HEK293T (cell line): ENCODE measurements at places on chromosomes 3 and 15.
A peak's percentile ranks its signal among the peaks of the same experiment; 100 is the strongest.

DNA sequence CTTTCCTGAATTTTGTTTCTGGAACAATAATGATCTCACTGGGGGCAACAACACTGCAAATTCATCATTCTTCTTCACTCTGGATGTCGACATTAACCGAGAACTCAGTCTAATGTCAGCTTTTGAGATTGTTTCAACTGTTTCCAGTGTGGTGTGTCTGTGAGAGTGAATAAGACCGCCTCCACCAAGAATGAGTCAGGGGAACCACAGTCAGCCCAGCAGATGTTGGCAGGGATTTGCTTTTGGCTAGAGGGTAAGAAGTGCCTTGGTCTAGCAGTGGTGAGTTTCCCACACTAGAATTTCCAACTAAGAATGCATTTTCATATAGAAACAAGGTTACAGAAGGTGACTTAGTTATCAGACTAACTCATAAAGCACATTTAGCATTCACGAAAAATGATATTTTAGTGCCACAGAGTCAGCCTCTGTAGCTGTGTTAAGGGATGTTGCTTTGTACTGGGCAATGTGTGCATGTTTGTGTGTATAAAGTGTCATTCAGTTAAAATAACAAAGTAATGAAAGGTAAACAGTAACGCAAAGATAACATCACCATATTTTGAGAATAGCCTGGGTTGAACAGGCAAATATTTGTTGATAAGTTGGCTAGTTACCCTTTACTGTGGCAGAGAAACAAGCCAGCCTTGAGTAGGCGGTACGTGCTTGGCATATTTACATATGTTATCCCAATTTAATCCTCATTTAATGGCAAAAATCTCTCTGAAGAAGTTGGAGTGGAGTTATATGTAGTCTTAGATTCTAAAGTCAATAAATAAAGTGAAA lies 33.8 kb downstream of the DRD3 start:
- DNase-seq, result no peak

- no peak for DNase-seq
Observed at GRCh38 chr3:170699158-170700053, 113.5 kb upstream of the SLC7A14 start.

DNA sequence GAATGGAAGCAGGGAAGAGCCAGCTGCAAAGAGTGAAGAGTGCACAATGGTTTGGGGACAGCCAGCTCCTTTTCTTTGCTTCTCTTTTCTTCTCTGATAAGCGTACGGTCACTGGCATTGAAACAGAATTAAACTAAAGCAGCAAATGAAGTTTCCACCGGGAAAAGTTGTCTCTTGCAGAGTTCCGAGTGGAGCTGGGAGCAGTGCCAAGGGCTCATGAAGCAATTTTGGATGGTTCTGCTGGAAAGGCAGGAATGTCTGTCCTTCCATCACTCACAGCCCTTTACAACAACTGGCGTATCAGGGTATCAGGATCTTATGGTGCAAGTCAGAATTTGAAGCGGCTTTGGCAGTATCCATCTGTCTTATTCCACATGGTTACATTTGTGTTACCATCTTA lies 1042.9 kb downstream of the NTRK3 start:
- DNase-seq, result no peak

DNA sequence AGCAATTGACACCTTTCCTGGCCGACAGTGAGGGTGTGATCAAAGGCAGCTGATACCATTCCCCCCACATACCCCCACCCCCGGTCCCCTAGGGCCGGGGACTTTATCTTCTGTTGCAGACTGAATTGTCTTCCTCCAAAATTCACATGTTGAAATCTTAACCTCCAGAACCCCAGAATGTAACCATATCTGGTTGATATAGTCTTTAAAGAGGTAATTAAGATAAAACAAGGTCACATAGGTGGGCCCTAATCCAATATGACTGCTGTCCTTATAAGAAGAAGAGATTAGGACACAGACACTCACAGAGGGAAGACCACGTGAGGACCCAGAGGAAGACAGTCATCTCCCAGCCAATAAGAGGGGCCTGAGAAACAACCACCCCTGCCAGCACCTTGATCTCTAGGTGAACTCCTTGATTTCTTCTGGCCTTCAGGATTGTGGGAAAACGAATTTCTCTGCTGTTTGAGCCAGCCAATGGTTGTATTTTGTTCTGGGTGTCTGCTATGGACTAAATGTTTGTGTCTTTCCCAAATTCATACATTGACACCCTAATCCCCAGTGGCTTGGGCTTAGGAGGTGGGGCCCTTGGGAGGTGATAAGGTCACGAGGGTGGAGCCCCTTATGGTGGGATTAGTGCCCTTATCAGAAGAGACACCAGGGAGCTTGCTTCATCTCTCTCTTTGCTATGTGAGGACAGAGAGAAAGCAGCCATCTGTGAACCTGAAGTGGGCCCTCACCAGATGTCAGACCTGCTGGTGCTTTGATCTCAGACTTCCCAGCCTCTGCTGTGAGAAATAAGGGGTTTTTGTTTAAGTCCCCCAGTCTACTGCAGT lies 144.0 kb downstream of the CHSY1 start:
- no peak for DNase-seq

DNA sequence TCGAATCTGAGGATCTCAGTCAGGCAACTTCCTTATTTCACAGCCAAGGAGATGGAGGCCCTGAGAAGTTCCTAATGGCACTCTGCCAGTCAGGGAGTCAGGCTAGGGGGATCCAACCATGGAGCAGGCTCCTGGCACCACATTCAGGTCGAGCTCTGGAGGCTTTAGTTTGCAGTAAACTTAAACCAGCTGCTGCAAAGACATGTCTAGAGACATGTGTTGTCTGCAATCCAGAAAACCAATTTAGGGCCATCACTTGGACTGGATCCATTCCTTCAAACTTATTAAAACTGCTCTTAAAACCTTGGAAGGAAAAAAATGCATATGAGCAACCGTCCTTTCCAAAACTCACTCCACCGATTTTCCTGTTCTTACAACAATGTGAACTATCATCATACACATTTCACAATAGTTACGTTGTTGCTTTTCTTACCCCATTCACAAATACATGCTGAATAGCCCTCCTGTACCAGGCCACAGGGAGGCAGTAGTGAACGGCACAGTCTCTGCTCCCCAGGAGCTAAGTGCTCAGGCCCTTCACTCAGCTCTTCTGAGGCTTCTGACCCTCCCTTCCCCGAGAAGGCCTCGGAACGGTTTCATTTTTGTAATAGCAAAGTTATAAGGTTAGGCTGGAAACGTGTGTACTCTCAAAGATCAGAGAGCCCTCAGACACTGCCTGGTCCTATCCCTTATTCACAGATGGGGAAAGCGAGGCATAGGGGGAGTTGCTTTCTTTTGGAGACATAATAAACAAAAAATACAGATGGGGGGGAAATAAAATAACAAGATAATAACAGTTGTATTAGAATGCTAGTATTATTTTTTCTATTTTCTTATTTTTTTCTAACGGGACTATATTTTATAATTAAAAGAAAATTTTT lies 20.1 kb downstream of the RFT1 start:
- peak; percentile 71 for DNase-seq

DNA sequence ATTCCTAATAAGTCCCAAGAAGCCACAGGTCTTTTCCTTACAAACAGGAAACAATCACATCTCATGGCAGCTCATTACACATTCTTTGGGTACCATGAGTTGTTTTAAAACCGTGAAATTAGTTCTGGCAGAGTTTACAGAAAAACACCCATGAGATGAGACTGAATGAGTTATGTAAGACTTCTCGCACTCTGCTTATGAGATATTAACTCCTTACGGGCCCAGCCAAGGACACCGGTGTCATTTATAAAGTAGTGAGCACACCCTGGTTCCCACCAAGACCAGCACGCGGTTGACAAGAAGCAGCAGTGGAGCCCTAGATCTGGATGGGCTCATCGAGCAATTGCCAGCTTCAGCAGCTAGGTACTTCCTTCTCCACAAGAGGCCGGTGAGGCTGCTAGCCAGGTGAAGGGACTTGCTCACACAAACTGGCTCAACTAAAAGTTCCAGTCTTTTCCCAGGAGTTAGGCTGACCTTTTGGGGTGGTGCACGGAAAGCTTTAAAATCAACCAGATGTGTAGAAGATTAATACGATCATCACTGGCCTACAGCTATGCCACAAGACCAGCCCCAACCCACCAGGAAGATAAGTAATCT lies 318.6 kb upstream of the ICE2 start:
- DNase-seq, result no peak

DNA sequence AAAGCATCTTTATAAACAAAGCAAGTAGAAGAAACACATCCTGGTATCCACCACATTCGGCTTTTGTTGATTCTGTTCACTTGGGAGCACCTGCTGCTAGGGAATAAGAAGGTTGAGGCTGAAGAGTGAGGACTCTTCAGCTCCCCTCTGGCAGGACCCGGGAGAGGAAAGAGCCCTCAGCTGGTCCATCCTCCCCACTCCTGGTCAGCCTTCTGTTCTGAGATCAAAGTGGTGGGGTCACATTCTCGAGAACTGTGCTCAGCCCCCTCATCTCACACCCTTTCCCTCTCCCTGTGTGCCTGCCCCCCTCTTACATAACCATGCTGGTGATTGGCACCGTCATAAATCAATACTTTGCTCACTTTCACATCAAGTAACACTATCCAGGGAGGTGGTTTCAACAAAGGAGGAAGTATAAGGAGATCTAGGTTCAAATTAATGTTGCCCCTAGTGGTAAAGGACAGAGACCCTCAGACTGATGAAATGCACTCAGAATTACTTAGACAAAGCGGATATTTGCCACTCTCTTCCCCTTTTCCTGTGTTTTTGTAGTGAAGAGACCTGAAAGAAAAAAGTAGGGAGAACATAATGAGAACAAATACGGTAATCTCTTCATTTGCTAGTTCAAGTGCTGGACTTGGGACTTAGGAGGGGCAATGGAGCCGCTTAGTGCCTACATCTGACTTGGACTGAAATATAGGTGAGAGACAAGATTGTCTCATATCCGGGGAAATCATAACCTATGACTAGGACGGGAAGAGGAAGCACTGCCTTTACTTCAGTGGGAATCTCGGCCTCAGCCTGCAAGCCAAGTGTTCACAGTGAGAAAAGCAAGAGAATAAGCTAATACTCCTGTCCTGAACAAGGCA lies at the start of gene NR1I2:
TSS of gene NR1I2 (plus strand) at position 772 of the 869 bp plus-strand sequence.
- DNase-seq, result no peak

DNA sequence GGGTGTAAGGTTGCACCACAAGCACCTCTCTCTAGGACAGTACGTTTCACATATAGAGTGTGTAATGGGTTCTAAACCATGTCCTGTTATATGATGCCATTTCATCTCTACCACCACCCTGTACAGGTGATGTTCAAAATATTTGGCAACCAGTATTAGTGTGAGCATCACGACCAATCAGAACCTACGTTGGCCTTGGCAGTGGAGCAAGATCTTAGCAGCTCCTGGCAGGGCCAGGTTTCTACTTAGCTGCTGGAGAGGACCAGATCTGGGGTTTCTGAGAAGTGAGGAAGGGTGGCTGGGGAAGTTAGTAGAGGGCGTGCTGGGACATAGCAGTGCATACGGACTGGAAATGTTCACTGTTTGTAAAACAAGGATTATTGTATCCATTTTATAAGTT lies 23.1 kb upstream of the MITF start:
- no peak for DNase-seq

DNA sequence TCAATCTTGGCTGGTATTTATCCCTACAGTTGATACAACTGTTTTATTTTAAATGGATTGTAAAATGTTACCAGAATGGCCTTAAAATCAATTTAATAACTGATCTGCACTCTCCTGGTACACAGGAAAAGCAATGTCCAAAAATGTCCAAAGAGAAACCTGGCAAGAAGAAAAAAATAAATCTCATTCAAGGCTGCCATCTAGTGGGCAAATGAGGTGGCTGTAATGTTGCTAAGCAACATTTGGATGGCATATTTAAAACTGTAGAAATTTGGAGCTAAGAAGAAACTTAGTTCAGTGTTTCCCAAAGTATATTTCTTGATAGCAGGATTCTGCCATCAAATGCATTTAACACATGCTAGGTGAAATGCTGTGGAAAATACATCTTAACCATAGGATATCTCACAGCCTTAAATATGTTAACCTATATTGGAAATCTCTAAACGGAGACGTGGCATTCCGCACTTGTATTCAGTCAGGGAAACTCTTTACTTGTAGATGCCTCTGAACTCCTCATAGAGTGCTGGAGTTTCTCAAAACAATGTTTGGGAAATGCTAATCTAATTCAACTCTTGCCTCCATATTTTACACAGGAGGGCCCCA lies 216.8 kb downstream of the ERC2 start:
- peak; percentile 53 for DNase-seq

GRCh38 chr15:57112178-57112577 lies 193.7 kb downstream of the TCF12 start:
- no peak for DNase-seq

DNA sequence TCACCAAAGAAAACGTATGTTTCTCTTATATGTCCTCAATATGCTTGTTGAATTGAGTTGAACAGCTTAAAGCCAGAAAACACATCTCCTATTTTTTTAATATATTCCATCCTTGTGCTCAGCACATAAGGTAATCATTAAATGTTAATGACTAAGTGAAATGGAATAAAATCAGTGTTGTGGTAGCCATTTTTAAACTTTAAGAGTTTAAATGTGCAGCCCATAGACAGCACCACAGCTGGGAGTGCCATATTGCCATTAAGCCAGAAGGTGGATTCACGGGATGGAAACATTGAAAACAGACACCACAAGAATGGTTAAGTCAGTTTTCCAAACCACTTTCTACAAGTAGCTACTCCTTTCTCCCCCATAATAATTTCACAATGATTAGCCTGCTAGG lies 76.8 kb upstream of the C15orf61 start:
- DNase-seq, result no peak

DNA sequence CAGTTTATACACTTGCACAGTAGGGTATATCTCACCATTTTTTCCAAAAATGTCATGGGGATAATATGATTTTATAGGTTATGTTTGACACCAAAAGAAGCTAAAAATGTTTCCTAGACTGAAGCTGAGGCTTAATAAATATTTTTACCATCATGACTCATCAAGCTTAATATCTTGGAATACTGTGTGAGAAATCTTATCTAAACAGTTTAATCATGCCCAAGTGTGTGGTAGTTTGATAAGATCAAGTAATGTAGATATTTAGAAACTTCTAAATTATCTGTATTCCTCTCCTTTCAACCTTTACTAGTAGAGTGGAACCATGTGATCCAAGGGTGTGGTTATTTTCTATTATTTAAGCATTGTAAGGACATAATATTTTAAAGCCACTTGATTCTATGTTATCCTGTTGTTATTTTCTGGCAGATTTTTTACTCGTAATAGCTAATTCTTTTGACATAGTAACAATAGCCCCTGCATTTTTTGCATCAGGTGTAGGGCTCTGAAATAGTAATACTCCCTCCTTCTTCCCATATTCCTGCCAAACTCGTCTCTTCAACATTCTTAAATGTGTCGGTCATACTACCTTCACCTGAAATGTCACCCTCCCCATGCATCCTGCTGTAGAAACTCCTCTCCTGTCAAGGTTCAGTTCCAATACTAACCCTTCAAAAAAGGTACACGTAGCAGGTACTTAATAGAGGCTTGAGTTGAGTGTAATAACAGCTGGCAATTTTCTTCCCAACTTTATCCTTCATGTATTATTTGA lies 729.6 kb downstream of the NLGN1 start:
- DNase-seq, result no peak
